ENCODE measurements at places on chromosomes 4 and X.
A peak's percentile ranks its signal among the peaks of the same experiment; 100 is the strongest.

GRCh38 chr4:4852591-4853362, 6.7 kb upstream of the MSX1 start:
- DNase-seq = no peak

DNA sequence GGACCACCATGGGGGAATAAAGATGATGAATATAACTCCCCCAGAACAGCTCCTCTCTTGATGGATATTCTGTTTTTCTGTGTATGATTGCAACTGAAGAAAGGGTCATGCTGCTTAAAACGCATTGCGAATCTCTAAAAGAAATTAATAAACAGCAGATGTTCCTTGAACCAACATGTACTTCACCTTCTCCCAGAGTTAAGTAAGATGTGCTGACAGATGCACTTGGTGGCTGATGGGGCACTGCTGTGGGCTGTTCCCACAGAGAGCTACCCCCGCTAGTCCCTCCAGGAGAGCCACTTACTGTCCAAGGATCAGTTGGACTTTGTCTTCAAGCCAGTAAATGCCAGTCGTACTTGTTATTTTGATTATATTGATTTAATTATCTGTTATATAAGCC, 26.3 kb upstream of the C4orf54 start:
- DNase-seq = no peak

- DNase-seq = no peak
Measured at GRCh38 chr4:70688795-70689231, 481 bp downstream of the UTP3 start.

DNA sequence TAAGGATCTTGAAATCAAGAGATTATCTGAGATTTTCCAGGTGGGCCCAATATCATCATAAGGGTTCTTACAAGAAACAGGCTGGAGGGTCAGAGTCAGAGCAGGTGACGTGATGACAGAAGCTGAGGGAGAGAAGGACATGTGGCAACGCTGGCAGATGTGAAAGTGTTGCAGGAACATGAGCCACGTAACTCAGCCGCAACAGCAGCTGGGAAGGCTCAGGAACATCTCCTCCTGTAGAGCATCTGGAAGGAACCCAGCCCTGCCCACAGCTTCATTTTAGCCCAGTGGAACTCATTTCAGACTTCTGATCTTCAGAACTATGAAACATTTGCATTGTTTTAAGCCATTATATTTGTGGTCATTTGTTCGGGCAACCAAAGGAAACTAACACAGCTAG, 156.3 kb upstream of the VEGFC start:
- peak; percentile 22 for DNase-seq

GRCh38 chr4:184807256-184807655, 18.5 kb downstream of the ACSL1 start:
- DNase-seq = no peak

DNA sequence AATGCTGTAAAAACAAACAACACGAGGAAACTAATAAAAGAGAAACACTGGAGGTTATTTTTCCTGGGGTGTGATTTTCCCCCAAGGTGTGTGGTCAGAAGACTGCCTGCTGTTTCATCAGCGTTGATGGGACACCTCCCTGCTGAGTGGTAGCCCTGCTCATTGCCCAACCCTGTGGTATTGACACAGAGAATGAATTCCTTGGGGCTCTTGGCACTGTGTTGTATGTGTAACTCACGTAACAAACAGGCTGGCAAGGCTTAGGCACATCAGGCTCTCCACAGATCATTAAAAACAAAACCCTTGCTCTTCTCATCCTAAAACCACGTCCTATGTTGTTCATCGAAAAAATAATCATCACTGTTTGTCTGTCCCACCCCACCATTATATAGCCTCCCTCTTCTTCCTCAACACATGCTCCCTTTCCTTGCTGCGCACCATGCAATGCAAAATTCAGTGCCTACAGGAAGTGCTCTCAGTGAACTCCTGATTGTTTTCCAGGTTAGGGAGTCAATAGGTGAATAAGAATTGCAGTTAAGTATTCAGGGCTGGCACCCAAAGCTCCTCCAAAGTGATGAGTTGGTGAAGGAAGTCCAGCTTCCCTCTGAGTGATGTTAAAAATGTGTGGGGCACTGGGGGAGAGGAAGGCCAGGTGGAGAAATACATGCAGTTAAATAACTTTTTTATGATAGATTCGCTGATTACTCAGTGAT, 11.4 kb upstream of the PUDP start:
- no peak for DNase-seq

DNA sequence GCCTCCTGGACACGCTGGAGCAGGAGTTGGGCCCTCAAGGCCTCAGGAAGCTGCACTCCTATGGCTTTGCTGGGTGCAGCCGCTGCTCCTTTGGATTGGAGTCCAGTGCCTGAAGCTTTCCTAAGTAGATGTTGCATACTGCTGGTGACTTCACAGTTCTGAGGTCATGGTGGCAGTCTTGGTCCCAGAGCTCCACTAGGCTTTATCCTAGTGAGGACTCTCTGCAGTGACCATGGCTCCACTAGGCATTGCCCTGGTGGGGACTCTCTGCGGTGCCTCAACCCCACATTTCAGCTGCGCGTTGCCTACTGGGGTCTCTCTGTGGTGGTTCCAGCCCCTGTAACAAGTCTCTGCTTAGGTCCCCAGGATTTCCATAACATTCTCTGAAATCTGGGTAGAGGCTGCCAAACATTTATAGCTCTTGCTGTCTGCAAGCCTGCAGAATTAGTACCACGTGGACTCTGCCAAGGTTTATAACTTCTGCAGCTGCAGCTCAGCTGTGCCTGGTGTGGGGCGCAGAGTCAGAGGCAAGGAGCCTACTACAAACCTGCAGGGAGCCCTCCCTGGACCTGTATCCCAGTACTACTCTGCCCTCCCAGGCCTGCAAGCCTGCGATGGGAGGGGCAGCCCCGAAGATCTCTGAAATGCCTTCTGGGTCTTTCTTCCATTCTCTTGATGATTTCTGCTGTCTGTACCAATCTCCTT, 46.0 kb upstream of the NFKB1 start:
- no peak for DNase-seq

DNA sequence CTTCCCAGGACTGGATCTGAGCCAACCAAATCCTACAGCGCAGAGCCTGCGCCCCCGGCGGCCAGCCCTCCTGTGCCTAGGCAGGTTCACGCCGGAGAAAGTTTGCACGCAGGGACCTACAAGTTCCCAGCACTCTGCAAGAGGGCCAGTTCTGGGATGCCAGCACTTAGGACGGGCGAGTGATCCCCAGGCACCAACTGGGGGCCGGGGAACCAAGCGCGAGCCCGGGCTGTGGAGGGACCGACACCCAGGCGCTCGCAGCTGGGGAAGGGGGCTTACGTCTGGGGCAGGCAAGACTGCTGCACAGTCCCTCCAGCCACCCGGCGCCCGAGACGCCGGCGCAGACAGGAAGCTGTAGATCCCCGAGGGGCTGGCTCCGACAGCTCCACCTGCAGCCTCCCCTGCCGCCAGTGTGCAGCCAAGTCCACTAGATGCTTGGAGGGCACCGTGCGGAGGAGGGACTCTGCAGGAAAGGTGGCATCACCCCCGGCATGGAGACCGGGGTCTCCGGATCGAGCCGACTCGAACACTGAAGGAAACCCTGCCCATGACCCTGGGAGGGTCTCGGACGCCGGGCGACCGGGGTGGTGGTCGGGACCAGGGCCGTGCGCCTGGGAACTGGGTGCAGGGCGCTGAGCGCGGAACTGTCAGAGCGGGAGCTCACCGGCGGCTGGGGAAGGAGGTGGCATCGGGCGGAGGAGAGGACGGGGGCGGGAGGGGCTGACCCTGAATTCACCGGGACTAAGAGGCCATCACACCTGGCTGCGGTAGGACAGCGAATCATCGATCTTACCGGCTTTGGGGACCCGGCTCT, 566 bp downstream of the CORIN start:
- DNase-seq = no peak

- DNase-seq = no peak
Measured at GRCh38 chrX:38211891-38212635, 8.6 kb downstream of the SRPX start.

- DNase-seq = no peak
Measured at GRCh38 chr4:30879855-30880598, 159.9 kb downstream of the PCDH7 start.

- no peak for DNase-seq
Measured at GRCh38 chr4:39026096-39026495, 6.1 kb downstream of the TMEM156 start.

GRCh38 chr4:17493619-17494018, 18.3 kb downstream of the QDPR start:
- DNase-seq = no peak

GRCh38 chrX:22325096-22325495, 52.4 kb downstream of the CBLL2 start:
- DNase-seq = no peak

DNA sequence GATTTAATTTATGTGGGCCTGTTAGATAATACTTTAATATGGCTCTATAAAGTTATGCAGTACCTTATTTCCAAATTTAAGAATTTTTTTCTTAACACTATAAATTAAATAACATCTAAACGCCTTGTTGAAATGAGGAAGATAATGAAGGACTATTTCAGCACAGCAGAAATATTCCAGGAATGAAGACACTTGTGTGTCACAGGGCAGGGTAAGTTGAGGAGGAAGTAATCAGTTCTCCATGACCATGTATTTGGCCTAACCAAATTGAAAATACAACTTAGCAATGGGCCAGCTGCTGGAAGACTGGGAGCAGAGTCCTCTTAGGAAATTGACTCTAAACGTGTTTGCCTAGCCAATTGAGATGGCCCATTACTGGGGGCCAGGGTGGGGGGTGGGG, 16.9 kb downstream of the CXCL3 start:
- no peak for DNase-seq

DNA sequence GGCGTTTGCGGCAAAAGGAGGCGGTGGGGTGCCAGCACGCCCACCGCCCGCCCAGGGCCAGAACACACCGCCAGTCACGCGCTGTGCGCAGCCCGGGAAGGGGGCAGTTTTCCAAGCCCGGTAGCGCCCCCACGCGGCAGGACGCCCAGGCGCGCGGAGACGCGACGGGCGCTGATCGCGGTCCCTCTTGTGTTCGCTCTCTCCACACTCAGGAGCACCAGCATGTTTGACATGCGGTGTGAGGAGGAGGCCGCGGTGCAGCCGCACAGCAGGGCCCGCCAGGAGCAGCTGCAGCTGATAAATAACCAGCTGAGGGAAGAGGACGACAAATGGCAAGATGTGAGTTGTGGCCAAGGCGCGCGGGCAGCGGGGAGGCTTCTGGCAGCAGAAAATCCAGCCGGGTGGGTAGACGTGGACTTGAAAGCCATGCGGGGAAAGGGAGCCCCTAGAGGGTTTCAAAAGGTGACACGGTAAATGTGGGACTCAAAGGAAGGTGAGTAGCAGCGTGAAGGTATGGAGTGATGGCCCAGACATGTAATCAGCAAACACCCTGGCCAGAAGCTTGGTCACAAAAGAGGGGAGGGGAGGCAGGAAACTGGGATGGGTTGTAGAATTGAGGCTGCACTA, 104.1 kb downstream of the PHOX2B start:
- peak; percentile 7 for DNase-seq

DNA sequence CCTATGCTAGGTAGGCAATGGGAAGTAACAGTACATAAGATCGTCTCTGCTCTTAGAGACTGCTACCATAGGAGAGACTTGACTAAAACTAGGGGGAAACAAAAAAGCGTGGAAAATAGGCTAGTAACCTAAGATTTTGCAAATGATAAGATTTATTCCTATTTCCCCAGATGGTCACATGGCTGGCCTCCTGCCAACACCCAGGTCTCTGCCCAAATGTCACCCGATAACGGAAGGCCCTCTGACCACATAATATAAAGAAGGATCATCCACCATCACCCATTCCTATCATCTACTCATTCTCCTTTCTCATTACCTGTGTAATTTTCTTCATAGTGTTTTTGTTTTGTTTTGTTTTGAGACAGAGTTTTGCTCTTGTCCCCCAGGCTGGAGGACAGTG, 4.7 kb downstream of the LAMP2 start:
- DNase-seq = no peak

- DNase-seq = no peak
Measured at GRCh38 chr4:63814171-63814964, 594.9 kb downstream of the TECRL start.

DNA sequence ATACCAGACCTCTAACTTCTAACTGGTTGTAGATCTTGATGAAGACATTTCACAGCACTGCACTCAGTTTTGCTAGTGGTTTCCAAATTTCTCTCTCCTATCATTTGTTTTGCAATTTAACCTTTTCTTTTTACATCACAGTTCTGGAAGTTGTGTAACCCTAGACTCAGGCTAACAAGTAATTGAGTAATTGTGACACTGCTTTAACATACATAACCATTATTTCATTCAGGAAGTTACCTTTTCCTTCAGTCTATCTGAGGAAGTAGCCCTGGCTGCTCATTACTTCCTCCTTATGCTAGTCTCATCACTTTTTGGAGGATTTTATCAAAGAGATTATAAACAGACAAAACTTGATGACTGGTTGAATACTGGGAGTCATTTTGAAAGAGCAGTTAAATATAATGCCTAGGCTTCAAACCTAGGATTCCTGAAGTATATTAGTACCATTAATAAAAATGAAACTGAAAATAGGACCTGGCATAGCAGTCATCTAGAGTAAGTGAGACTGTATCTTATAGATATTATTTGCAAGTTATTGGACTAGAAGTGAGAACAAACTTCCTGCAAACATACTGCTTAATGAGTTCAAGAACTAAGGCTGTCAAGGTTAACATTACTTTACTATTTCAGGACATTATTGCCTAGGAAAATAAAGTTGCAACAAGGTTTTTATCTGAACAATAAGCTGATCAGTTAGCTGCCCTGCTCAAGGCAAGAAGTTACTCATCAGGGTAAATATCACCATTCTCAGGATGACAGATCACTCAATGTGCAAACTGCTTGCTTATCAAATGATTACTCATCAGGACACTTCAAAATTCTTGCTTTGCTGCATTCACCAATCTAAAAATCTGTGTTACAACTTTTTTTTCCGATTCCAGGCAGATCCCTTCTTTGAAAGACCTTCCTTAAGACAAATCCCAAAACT, 25.6 kb upstream of the TEX13C start:
- DNase-seq = no peak

GRCh38 chrX:13341491-13342101, 21.7 kb upstream of the ATXN3L start:
- no peak for DNase-seq

DNA sequence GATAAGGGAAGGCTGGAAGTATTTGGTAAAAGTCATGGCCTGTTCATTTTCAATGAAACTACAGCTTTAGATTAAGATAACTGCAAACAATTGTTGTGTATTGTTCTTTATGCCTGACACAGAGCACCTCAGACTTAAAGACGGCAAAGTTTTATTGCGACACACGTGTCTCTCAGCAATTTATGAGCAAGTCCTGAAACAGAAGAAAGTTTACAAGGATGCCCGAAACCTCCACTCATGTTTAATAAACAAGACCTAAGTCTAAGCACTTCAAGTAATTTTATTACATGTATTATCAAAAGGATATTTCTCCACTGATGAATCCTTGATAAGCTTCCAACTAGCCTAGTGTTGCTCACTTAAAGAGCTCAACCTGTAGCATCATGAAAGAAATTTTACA, 51.0 kb downstream of the DHX15 start:
- DNase-seq = no peak

GRCh38 chrX:20432746-20433387, 166.2 kb upstream of the RPS6KA3 start:
- no peak for DNase-seq

GRCh38 chrX:149799095-149799714, 17.5 kb downstream of the MAGEA9 start:
- no peak for DNase-seq

All from HFF-Myc (cell line).